ENCODE measurements at places on chromosomes 2 and 18.

DNA sequence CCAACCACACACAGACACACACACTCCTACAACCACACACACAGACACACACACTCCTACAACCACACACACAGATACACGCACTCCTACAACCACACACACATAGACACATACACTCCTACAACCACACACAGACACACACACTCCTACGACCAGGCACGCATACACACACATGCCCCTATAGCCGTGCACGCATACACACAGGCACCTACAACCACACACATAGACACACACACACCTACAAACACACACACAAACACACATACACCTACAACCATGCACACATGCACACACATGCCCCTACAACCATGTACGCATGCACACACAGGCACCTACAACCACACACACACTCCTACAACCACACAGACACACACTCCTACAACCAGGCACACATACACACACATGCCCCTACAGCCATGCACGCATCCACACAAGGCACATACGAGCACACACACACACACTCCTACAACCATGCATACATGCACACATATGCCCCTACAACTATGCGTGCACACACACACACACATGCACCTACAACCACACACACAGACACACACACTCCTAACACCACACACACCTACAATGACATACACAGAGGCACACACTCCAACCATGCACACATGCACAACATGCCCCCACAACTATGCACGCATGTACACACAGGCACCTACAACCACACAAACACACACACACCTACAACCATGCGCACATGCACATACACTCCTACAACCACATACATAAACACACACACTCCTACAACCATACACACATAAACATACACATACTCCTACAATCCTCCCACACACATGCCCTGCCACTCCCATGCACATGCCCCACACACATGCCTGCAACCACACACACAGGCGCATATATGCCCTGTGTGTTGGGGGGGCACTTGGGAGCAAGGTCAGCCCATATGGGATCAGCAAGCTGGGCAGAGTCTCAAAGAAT is 19.1 kb upstream of the TEX51 start:
- no peak for DNase-seq

DNA sequence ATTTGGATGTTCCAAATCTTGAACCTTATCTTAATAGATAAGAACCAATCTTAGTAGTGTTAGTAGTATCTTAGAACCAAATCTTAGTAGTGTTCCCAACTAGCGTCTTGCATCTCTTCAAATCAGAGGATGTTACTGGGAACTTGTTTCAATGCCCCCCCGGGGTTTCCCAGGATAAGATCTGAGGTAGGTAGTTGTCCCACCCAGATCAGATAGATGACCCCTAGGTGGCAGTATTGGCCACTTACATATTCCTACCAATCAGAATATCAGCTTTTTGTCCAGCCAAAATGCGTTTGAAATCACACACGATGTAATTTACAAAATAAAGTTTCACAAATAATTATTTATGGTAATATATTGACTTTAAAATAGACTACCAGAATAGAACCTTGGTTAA is 314.8 kb downstream of the MBD2 start:
- DNase-seq = no peak

GRCh38 chr2:181677912-181678586 is 2.3 kb downstream of the NEUROD1 start:
- DNase-seq = no peak

GRCh38 chr2:233251306-233252116 is at the start of gene ATG16L1:
Gene ATG16L1 (plus strand): TSS chr2:233251673. CDS start chr2:233251828, 155 bp downstream.
- peak; percentile 94 for DNase-seq

- no peak for DNase-seq
Observed at GRCh38 chr2:85472261-85472660, 53.7 kb downstream of the SH2D6 start.

GRCh38 chr2:216536734-216537210 is 38.1 kb downstream of the RPL37A start:
- DNase-seq = no peak

- DNase-seq = no peak
Observed at GRCh38 chr2:134217351-134217750, 36.5 kb upstream of the MGAT5 start.

GRCh38 chr2:208326016-208326415 is 60.0 kb downstream of the PIKFYVE start:
- no peak for DNase-seq

DNA sequence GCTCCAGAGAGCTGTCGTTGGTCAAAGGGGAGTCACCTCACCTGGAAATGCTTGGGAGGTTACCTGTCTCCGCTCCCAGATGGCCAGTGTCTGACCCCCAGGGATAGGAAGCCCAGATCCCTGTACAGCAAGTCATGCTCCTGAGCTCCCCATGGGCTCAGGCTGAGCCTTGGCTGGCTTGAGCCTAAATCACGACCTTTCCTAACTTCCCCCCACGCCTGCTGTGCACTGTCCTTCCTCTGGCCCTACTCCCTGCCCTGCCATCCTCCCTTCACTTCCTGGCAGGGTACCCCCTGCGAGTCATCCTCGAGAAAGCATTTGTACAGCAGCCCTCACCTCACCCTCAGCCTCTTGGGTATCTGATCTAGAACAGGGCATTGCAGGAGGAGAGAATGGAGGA is 9.2 kb upstream of the HDAC4 start:
- DNase-seq = no peak

GRCh38 chr18:28494151-28494550 is 317.2 kb upstream of the CDH2 start:
- DNase-seq = no peak

DNA sequence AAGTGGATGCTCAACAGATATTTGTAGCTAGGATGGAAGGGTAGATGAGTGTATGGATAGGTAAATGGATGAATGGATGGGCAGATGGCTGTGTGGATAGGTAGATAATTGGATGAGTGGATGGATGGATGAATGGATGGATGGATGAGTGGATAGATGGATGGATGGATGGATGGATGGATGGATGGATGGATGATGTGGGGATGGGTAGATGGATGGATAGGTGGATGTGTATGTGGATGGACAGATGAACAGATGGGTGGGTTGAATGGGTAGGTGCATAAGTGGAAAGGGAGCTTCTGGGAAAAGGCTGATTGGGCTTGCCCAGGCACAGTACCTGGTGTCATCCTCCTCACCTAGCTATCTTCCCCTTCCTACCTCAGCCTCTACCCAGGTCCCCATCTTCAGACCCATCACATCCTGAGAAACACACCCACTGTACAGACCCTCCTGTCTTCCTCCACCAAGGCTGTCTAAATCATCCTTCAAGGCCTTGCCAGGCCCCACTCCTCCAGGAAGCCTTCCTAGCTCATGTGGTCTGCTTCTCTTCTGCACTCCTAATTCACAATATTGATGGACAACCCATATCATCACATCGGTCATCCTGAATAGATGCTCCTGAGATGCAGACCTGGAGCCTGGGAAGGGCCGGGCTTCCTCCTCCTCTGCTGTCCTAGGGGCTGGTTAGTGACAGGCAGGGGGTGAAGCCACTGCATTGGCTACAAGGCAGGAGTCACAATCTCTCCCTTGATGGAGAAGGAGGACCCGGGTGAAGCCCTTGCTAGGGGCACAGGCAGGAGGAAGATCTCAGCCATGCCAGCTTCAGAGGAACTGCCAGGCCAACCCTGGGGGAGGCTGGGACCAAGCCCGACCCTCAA is 49.4 kb downstream of the SMAD7 start:
- DNase-seq = no peak

GRCh38 chr2:43759195-43759594 is 14.6 kb upstream of the DYNC2LI1 start:
- DNase-seq = peak; percentile 60

GRCh38 chr18:48422947-48423378 is 13.8 kb upstream of the ZBTB7C start:
- peak; percentile 89 for DNase-seq

- no peak for DNase-seq
Observed at GRCh38 chr2:20146401-20146800, 78.5 kb downstream of the SDC1 start.

DNA sequence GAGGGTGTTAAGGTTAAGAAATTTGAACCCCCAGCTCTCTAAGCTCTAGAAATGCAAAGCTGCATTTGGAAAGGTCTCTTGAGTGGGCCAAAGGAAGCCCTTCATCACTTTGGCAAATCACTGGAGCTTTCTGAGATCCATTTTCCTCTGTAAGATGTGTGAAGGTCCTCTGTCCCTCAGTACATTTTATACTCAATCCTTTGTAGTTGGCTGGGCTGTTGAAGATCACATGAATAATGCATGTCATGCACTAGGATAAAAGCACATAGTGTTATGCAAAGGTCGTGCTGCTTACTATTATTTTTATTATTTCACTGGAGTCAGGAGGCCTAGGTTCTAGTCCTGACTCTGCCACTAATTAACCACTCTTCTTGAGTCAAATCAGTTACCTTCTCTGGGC is 124.9 kb downstream of the FSHR start:
- DNase-seq = no peak

DNA sequence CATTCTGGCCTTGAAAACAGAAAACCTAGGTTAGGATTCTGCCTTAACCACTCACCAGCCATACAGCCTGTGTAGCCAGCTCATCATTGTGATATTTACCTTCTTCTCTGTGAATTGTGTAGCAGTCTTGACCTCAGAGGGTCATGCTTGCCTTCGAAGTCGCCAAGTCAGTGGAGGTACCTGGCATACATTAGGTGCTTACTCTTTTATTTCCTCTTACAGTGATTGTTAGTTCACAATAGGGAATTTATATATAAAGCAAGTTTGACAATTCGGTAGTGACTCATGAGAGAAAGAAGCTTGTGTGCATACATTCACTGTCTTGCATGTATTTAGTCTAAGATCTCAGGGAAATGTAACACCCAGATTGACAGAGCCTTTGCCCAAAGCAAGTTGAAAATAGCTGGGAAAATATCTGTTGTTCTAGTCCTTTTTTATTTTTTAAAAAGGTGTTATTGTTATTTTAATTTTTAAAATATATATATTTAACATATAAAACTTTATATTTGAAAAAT is 290.6 kb downstream of the PTGR3 start:
- no peak for DNase-seq

DNA sequence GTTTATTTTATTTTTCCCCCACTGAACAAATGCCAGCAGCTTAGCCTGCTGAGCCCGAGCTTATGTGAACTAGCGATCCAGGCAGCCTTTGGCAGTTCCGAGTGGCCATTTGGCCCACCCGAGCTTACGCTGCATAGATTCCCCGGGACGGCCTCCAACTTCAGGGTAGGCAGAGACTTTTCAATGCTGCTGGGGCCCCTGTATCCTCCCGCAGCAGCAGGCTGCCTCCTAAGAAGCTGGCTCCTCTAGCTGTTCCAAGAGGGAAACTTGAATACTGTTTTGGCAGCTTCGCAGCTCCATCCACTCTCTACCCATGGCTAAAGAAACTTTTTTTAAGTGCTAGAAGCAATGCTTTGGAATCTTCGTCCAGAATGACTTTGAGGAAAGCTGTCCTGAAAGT is 295.2 kb downstream of the SS18 start:
- no peak for DNase-seq

DNA sequence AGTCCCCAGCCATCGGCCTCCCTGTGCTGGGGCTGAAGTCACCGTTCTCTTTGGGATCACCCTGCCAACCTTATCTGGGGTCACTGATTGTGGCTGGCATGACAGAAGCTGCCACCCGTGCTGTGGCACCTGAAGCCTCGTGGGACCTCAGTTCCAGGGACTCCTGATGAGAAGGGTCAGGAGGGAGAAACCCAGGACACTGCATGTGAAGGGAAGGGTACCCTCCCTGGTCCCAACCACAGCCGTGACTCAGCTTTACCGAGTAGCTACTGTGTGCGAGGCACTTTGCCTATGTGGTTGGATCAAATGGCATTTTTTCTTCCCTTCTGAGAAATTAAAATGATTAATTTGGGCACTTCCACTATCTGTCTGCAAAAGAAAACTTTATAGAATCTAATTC is 64.4 kb downstream of the SP110 start:
- no peak for DNase-seq

DNA sequence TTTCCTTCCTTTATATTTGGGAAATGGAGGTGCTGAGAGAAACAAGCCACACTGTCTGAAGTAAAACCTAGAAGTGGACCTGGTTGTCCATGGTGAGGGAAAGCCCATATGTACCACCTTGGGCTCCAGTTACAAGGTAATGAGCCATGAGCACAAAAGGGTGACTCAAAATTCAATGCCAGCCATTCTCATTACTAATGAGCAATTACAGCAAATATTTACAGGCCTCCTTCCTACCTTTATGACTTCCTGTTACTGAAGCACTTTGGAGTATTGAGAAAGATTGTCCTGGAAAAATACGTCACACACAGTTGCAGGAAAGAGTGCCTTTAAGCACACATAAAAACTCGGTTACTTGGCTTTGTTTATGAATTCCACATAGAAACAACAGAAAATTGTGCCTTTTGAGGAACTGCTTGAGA is 9.1 kb downstream of the EPAS1 start:
- DNase-seq = peak; percentile 86

DNA sequence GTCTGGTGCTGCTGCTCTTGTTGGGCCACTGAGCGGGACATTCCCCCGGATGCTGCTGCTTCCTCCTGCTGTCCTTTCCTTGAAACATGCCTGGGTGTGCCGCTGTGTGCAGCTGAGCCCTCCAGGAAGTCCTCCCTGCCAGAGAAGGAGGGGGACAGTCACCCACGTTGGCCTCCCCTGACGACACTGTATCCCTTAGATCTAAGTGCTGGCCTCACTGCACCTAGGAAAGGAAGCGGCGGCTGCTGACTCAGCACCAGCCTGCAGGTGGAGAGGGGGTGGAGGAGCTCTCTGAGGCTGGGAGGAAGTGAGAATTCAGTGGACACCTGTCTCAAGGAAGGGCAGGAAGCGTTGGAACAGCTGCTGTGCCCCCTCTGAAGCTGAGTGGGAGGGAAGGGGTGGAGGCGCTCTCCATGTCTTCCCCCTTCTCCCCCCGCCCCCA is 239.8 kb downstream of the HAUS1 start:
- no peak for DNase-seq

DNA sequence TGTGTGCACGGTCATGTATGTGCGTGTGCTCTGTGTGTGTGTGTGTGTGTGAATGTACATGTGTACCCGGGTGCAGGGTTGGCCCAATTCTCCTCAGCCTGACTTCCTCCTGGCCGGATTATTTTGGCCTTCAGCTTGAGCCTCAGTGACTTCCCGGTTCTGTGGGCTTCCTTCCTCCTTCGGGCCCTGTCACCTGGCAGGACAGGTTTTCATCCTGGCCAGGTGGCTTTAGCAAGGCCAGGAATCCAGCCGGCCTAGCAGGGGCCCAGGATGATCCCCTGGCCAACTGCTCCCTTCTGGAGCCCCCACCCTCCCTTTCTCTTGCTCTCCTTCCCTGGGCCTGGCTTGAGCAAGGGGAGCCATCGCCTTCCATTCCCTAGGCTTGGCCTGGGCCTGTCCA is 140.5 kb downstream of the INHBB start:
- DNase-seq = no peak

GRCh38 chr2:217218269-217219163 is 358.7 kb upstream of the TNP1 start:
- DNase-seq = no peak
